ENCODE measurements at places on chromosomes 5 and 9.

GRCh38 chr5:107134931-107135330 lies 535.8 kb downstream of the EFNA5 start:
- DNase-seq: no peak

DNA sequence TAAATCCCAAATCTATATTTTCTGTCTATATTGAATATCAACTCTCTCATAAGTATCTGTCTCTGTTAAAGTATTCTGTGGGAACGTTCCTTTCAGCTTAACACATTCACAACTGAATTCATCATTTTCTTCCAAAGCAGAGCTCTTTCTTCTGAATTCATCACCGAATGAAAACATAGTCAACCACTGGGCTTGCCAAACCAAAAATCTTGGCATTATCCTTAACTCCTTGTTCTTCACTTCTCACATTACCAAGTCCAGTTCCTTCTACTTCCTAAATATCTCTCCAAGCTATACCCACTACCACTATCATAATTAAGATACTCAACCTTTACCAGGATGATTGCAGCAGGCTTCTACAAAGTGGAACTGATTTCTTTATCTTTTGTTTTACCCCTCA lies 559.8 kb downstream of the MAT2B start:
- DNase-seq: no peak

DNA sequence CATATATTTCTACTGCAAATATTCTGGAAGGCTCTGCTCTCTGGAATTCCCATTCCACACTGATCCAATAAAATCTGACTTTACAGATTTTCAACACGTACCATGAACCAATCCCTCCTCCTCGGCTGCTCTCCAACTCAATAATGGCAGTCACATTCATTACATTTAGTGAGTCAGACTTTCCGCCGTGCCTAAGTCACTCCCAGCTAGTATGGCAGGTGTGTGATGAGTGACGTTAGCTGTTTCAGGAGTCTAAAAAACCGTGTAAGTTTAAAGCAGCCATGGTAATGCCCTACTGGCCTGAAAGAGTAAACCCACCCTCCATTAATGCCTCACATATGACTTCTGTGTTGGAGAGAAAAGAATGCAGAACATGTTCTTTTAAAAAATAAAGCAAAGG lies 3.3 kb downstream of the FBN2 start:
- DNase-seq: no peak

DNA sequence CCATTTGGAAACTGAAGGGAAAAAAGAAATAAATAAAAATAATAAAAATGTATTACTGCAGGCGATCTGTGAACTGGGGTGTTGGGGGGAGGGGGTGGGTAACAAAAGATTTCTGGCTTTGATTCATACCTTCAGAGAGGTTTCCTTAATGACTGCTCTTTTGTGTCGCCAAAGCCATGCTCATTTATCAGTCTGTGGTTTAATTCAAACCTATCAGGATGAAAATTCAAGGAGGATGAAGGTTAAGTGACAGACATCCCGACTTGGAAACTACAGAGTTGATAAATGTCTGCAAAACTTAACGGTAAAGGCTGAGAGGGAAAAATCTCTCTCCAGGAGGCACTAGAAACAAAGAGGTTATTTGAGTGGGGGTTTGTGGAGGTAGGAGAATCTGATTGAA lies 278.2 kb downstream of the PSAT1 start:
- no peak for DNase-seq

- DNase-seq: no peak
Measured at GRCh38 chr9:4701526-4701925, 22.2 kb downstream of the CDC37L1 start.

- DNase-seq: no peak
Measured at GRCh38 chr9:131812116-131812790, 72.4 kb upstream of the RAPGEF1 start.

GRCh38 chr9:34465468-34465867 lies 6.9 kb downstream of the DNAI1 start:
- no peak for DNase-seq

DNA sequence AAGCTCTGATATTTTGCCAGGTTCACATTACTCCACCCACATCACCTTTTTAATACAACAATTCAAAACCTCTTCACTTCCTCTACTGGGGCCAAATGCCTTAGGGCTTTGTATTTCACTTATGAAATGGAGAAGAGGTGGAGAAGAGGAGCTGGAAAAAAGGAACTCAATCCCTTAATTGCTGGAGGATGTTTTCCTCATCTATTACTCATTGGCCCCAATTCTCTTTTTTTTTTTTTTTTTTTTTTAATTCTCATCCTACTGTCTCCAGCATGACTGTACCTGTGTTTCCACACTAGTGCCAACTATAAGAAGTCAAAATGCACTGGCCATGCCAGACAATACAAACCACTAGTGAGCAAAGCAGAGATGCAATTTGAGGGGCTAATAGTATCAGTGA lies 20.9 kb downstream of the FAM13B start:
- no peak for DNase-seq

GRCh38 chr5:31231177-31231838 lies 37.8 kb downstream of the CDH6 start:
- no peak for DNase-seq

All from naive thymus-derived CD8-positive, alpha-beta T cell (primary cell).